ENCODE measurements at places on chromosomes 6 and 20. TPM values are rescaled to one million over a fixed set of nuclear protein-coding genes. Genes with fewer than 3 reads are reported as not detected.

Gene C6orf163
- 3.2 TPM for total RNA-seq

DNA sequence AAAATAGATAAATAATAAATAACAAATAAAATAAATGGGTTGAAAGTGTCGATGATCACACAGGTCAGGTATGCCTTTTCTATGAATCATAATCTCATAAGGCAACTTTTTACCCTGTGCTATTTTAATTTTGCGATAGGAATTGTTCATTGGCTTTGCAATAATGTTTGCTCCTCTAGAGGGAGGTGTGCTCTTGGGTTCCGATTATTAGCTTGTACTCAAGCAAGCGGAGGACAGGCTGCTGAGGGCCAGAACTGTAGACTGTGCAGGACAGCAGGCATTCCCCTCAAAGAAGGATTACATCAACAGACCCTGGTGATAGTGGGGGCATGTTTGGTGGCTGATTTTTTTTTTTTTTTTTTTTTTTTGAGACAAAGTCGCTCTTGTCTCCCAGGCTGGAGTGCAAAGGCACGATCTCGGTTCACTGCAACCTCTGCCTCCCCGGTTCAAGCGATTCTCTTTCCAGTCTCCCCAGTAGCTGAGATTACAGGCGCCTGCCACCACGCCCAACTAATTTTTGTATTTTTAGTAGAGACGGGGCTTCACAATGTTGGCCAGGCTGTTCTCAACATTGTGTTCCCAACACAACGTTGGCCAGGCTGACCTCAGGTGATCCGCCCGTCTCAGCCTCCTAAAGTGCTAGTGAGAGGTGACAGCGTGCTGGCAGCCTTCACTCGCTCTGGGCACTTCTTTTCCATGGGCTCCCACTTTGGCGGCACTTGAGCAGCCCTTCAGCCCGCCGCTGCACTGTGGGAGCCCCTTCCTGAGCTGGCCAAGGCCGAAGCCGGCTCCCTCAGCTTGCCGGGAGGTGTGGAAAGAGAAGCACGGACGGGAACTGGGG lies 35.6 kb downstream of the RIOK1 start:
- H3K4me1 ChIP-seq, result no peaks in the 10 kb centered on the region
- H3K4me3 ChIP-seq, result no peak overlapping the region
- no peak overlapping the region for H3K27ac ChIP-seq
- no peaks in the 10 kb centered on the region for H3K27me3 ChIP-seq
- no peak for DNase-seq

Gene FNDC11
- 0.25 TPM for total RNA-seq

- H3K27me3 ChIP-seq, result no peaks in the 10 kb centered on the region
- no peak for DNase-seq
- peaks cover 2% of the 10 kb centered on the region for H3K36me3 ChIP-seq
Observed at GRCh38 chr6:44820759-44821158, 433.3 kb downstream of the CDC5L start.

GRCh38 chr20:35901678-35902544 lies 52.4 kb downstream of the SCAND1 start:
- H3K36me3 ChIP-seq, result peaks cover 32% of the 10 kb centered on the region
- H3K4me3 ChIP-seq, result no peak overlapping the region

DNA sequence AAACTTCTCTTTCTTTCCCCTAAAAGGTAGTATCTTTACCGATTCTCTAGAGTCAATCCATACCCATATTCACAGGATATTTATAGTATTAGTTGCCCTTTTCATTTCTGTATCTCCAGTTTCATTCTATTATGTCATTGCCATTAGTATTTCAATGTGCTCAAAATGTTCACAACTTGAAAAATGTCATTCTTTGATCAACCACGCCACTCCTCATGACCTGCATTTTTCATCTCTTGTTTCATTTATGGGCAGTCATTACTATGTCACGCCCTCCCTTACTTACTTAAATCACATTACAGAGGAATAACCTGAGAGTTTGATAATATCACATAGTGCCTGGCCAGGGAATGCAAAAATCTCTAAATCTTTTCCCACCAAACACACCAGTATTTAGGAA lies 427.3 kb upstream of the GJE1 start:
- H3K4me1 ChIP-seq, result no peaks in the 10 kb centered on the region
- H3K27ac ChIP-seq, result no peak overlapping the region
- H3K27me3 ChIP-seq, result no peaks in the 10 kb centered on the region
- H3K4me3 ChIP-seq, result no peak overlapping the region

Gene HAO1
- total RNA-seq, result not detected

- no peak for DNase-seq
- H3K4me3 ChIP-seq, result no peak overlapping the region
- H3K27me3 ChIP-seq, result no peaks in the 10 kb centered on the region
- H3K4me1 ChIP-seq, result no peaks in the 10 kb centered on the region
- H3K27ac ChIP-seq, result no peak overlapping the region
- H3K36me3 ChIP-seq, result no peaks in the 10 kb centered on the region
Observed at GRCh38 chr6:21636876-21637275, 43.3 kb downstream of the SOX4 start.

DNA sequence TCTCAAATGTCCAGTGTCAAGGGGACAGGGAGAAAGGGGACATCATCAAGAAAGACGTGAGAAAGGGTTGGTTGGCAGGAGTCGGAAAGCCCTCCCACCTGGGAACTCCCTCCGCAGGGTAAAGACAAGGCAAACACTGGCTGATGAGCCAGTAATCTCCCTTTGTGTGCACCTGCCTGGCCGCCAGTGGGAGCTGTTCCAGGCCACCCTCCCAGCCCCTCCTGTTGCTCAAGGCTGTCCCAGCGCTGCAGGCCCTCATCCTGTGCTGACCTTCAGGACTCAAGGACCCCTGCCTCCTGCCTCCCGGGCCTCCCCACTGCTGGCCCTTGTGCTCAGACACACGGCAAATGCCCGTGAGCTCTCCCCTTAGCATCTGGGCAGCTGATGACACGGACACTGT lies 7.4 kb downstream of the FRMD1 start:
- no peak for DNase-seq
- no peaks in the 10 kb centered on the region for H3K27me3 ChIP-seq

- no peak for DNase-seq
- no peaks in the 10 kb centered on the region for H3K27me3 ChIP-seq
- no peak overlapping the region for H3K27ac ChIP-seq
Observed at GRCh38 chr6:143328876-143329275, 121.6 kb downstream of the ADAT2 start.

DNA sequence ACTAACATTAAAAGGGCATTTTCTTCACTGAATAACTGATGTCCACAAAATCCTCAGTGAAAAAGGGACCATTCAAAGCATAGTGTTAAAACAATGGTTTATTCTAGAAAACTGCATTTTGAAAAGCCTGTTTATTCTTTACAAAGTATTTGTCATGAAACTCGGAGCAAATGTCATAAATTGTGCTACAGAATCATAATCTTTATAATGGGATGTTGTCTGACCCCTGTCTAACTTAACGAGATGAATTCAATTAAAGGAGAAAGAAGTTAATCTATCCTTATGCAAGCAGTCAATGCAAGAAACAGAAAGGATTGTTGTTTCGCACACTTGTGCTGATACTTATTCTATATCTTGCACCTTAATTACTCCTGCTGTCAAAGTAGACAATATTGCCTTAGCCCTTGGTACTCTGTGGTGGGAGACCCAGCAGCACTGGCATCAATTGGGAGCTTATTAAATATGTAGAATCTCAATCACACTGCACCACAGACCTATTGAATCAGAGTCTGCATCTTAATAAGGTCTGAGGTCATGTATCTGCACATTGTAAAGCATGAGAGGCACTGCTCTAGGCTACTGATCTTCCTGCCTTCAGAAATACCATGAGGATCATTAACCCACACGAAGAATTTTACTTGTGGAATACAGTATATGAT lies 708.3 kb downstream of the HDGFL1 start:
- no peak overlapping the region for H3K27ac ChIP-seq
- H3K27me3 ChIP-seq, result no peaks in the 10 kb centered on the region
- no peak for DNase-seq
- H3K4me1 ChIP-seq, result no peaks in the 10 kb centered on the region
- no peak overlapping the region for H3K4me3 ChIP-seq

Gene C20orf141
- total RNA-seq, result not detected

GRCh38 chr6:77368660-77369313 lies 94.5 kb downstream of the HTR1B start:
- H3K36me3 ChIP-seq, result no peaks in the 10 kb centered on the region
- H3K4me1 ChIP-seq, result no peaks in the 10 kb centered on the region
- no peaks in the 10 kb centered on the region for H3K27me3 ChIP-seq
- H3K4me3 ChIP-seq, result no peak overlapping the region

DNA sequence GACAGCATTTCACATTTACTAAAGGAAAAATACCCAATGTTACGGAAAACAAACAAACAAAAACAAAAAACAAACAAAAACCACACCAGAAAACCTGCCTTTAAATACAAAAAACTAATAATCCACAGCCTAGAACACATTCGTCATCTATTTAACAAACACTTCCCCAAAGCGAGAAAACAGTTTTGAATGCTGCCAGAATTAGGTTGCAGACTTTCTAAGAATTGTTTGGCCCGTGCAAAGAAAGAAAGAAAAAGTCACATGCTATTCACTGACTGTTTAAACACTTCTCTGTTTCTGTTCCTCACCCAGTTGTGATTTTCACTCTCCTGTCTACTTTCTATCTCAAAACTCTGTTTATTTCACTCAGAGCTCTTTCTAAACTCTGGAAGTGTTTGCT lies 52.5 kb downstream of the BCAS1 start:
- H3K36me3 ChIP-seq, result no peaks in the 10 kb centered on the region
- H3K27ac ChIP-seq, result no peak overlapping the region
- H3K4me1 ChIP-seq, result no peaks in the 10 kb centered on the region

Gene SRSF12
- 0.45 TPM for total RNA-seq

DNA sequence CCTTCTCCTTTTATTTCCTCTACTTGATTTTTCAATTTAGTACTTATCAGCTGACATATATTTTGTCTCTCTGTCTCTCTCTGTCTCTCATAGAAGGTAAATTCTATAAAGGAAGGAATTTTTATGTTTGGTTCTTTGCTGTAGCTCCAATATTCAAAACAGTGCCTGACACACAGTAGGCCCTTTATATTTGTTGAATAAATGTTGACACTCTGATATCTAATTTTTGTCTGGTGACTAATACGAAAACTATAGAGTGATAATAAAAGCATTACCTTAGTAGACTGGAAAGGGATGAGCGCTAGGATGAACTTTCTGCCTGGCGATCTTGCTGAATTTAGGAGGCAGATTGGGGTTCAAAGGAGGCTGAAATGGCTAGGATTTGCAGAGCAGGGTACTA lies 42.8 kb downstream of the PTPN1 start:
- no peaks in the 10 kb centered on the region for H3K36me3 ChIP-seq
- DNase-seq, result no peak
- no peak overlapping the region for H3K27ac ChIP-seq
- H3K4me1 ChIP-seq, result peaks cover 9% of the 10 kb centered on the region
- H3K4me3 ChIP-seq, result no peak overlapping the region

DNA sequence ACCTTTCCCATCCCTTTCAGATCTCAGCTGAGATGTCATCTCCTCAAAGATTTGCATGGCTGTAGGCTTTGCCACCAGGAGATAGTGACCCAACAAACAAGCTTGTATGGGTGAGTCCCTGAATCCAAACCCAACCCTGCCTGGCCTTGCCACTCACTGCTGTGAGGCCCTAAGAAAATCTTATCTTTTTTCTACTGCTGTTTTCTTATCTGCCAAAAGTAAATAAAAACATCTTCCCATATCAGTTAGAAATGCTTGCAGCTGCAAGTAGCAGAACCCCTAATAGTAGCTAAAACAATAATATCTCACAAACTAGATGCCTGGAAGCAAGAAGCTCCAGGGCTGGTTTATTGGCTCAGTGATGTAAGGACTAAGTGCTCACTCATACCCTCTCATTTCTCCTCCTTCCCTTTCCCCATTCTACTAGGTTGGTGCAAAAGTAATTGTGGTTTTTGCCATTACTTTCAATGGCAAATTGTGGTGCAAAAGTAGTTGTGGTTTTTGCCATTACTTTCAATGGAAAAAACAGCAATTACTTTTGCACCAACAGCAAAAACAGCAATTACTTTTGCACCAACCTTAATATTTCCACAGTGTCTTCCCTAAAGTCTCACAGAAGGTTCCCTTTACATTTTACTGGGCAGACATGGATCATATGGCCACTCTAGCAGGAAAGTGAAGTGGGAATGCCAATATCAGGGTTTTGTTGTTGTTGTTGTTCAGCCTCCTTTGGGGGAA lies 56.7 kb upstream of the PSMF1 start:
- DNase-seq, result no peak
- no peaks in the 10 kb centered on the region for H3K27me3 ChIP-seq
- H3K4me3 ChIP-seq, result no peak overlapping the region

Gene GPLD1
- 0.88 TPM for total RNA-seq

DNA sequence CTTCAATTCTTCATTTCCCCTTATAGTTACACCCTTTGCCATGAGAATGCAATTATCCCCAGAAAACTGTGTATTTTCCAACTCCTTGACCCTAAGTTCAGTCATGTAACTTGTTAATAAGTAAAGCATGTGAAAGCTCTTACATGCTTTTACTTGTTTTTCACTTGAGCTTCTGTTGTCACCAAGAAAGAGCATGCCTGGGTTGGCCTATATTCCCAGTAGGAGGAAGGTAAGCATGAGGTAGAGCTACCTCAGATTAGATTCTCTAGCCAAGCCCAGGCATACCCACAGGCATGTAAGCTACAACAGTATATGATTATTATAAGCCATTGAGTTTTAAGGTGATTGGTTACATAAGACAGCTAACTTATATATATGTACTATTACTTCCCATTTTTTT lies 101.7 kb upstream of the SMLR1 start:
- no peak overlapping the region for H3K27ac ChIP-seq
- no peaks in the 10 kb centered on the region for H3K27me3 ChIP-seq
- H3K36me3 ChIP-seq, result no peaks in the 10 kb centered on the region
- peaks cover 13% of the 10 kb centered on the region for H3K4me1 ChIP-seq

Gene BTN2A1
- 43.3 TPM for total RNA-seq

- H3K4me3 ChIP-seq, result no peak overlapping the region
- no peaks in the 10 kb centered on the region for H3K36me3 ChIP-seq
- no peak overlapping the region for H3K27ac ChIP-seq
- no peaks in the 10 kb centered on the region for H3K4me1 ChIP-seq
- DNase-seq, result no peak
Observed at GRCh38 chr20:19048995-19049501, 163.4 kb upstream of the SLC24A3 start.

- no peak overlapping the region for H3K4me3 ChIP-seq
- peaks cover 37% of the 10 kb centered on the region for H3K4me1 ChIP-seq
- no peak for DNase-seq
- no peaks in the 10 kb centered on the region for H3K27me3 ChIP-seq
- peaks cover 83% of the 10 kb centered on the region for H3K36me3 ChIP-seq
- peak overlapping the region; percentile 36 for H3K27ac ChIP-seq
Observed at GRCh38 chr6:111683157-111683556, 77.5 kb upstream of the TRAF3IP2 start.

Gene RCAN2
- total RNA-seq, result not detected
